Activated CD4-positive, alpha-beta T cell treated with anti-CD3 and anti-CD28 coated beads, Interleukin-2, amount 50 U/mL, for 16 hours (primary cell): ENCODE measurements at places on chromosomes 3 and 15.

DNA sequence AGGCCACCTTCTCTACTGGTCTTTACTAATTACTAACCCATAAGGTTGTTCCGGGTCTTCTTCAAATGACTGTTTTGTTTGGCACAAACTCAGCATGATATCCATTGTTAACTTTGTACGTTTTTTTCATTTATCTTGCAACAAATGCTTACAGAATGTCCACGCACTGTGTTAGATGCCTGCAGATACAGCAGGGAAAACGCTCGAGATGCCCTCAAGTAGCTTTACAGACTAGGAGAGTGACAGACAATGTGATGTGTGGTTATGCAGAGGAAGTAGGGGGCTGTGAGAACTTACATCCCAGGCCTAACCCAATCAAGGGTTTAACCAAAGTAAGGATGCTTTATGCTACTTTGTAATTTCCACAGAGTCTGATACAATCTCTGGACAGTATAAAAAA lies 949 bp upstream of the RFC4 start:
- peak; percentile 30 for DNase-seq

- no peak for DNase-seq
Measured at GRCh38 chr15:39594446-39595337, 13.8 kb downstream of the THBS1 start.

GRCh38 chr3:16463914-16464313 lies 49.6 kb downstream of the RFTN1 start:
- DNase-seq: no peak

DNA sequence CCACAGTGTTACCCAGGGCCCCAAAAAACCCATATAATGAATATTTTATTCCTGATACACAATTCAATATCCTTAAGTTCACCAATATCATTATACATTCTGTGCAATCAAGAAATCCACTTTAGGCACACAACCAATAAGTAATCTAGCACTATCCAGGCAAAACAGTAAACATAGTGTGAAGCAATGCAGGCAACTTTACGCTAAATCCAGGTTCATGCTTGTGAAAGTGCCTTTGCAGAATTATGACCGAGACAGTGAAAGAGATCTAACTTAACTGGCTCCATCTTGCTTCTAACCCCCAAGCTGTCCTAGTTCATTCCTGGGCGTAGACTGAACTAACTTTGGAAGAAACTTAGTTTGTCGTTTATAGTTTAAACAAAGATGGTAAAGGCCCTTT lies 34.2 kb upstream of the INO80 start:
- no peak for DNase-seq

DNA sequence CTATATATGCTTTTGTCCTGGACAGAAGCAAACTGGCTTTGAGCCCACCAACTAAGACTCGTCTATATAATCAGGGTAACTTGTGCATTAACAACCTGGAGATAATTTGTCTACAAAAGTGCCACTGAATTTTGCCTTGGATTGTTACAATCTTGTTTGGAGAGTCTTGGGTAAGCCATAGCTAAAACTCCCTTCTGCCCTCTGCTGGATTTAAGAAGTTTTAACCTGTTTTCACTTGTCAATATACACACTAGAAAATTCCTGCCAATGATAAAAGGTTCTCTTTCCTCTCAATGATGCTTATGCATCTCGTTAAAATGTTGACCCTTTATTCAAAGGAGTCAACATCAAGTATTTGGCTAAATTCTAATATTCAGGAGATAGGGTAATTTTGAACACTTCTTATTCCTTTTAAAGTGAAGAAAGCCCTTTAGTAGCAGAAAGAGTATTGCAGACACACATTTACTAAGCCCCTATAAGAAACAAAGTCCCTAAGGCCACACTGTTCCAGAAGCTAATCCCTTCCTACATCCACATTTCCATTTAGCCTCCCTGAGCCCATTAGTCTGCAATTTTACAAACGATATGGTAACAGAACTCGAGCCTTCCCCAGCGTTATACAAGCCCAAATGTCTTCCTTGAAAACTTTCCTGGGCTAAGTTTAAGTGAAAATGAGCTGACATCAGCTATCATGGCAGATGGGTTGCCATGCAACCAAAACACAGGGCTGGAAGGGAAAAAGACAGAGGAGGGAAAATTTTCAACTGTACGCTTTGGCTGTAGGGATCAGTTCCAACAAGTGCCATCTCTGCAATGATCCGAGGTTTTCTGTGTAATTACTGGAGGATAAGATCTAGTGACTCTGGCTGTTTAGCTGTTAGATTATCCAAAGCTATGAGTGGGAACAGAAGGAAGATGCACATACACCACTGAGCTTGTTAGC lies 75.9 kb upstream of the FGF12 start:
- no peak for DNase-seq

GRCh38 chr3:106294121-106294520 lies 425.3 kb upstream of the CBLB start:
- no peak for DNase-seq

GRCh38 chr3:152374262-152374990 lies 105.7 kb downstream of the MBNL1 start:
- no peak for DNase-seq

DNA sequence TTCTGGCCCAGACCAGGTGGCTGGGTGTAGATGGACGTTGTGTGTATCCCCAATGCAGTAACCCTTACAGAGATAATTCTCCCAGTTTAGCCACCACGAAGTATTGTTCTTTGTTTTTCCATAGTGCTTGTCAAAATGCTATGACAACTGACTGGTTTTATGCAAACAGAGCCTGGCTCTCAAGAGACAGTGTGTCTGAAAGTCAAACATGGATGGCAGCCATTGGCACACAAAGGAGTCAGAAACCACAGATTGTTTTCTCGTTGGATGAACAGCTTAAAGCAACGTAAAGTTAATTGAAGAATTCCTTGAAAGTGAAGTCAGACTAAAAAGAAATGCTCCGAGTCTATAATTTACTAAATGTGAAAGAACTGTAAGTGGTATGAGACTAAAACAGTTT lies 91.2 kb downstream of the FILIP1L start:
- no peak for DNase-seq

GRCh38 chr3:52724511-52724910 lies 18.6 kb downstream of the SPCS1 start:
- no peak for DNase-seq

- DNase-seq: no peak
Measured at GRCh38 chr3:29614954-29615353, 334.1 kb downstream of the RBMS3 start.

- DNase-seq: no peak
Measured at GRCh38 chr15:43218908-43219706, 1.7 kb downstream of the EPB42 start.

GRCh38 chr3:50926868-50927267 lies 252.1 kb downstream of the DOCK3 start:
- no peak for DNase-seq

DNA sequence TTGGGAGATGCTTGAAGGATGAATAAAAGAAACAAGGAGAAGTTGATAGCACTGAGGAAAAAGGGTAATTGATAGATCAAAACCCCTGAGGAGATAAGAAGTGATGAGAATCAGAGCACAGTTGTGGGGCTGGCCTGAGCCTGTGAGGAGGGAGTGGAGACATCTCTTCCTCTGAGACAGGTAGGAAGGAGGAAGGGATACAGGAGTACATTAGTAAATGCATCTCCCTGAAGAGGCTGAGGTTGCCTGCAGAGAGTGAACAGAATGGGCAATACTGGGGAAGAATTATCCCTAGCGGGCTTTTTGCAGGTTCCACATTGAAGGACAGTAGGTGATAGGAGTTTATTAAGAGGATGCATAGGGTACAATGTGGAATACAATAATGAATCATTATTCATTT lies 17.3 kb upstream of the SCAMP5 start:
- DNase-seq: no peak

GRCh38 chr3:170622369-170623159 lies 36.7 kb upstream of the SLC7A14 start:
- no peak for DNase-seq

DNA sequence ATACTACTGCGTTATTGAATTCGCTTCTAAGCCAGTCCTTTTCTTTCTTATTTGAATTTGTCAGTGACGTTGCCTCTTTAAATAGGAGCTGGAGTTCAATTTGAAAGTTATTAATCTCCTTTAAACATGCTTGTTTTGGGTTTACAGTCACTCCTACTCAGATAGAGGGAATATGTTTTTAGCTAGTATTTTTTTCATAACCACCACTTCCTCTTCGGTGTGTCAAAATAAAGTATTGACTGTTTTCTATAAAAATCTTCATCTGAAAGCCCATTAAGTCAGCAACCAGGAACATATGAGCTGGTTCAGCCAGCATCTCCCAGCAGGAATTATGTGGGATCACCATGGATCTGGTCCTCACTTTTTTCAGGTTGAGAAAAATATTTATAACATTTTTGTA lies 772.9 kb downstream of the DIPK2A start:
- no peak for DNase-seq

- DNase-seq: no peak
Measured at GRCh38 chr3:4476496-4476895, 9.4 kb upstream of the SUMF1 start.

DNA sequence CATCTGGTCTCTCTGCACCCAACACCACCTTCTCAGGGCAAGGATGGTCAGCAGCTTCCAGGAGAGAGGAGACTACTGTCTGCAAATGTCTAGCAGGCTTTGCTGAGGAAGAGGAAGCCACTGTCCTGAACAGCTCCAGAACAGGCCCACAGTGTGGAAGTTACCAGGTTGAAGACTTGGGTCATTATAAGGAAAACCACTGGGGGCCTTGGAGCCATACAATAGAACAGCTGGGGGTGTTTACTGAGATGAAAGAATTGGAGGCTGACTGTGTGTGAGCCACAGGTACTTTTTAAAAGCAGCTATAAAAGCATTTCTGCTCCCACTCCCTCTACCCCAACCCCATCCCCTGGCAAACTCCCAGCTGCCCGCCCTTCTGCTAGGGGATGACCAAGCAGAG lies 24.2 kb downstream of the SRGAP3 start:
- no peak for DNase-seq

DNA sequence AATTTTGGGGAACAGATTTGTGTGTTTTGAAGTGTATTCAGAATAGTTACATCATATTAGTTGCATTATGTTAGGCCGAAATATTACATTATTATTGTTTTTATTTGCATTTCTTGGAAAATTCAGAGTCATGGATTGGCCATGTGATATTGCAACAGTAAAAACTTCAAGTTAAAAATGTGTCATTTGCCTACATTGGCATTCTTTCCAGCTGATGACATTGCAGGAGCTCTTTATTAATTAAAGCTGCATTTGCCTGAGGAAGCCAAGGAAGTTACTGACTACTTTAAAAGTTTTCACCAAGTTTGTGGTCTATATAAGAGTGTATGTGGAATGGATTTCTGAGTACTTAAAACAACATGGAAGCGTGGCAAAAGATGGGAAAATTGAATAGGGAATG lies 726.4 kb upstream of the SGO1 start:
- no peak for DNase-seq

DNA sequence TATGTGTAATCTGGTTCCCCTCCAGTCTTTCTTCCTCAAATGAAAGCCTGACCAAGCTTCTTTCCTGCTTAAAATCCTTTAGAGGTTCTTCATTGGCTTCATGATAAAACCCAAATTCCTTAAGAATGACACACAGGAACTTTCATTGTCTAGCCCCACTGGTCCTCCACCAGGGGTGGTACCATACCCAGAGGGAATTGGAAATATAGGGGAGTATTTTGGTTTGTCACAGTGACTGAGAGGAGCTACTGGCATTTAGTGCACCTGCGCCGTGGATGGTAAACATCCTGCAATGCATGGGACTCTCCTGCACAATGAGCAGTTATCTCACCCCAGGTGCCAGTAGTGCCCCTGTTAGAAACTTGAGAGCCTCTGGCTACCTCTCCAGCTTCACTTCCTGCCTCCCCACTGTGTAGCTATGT lies 10.8 kb downstream of the ZWILCH start:
- no peak for DNase-seq

DNA sequence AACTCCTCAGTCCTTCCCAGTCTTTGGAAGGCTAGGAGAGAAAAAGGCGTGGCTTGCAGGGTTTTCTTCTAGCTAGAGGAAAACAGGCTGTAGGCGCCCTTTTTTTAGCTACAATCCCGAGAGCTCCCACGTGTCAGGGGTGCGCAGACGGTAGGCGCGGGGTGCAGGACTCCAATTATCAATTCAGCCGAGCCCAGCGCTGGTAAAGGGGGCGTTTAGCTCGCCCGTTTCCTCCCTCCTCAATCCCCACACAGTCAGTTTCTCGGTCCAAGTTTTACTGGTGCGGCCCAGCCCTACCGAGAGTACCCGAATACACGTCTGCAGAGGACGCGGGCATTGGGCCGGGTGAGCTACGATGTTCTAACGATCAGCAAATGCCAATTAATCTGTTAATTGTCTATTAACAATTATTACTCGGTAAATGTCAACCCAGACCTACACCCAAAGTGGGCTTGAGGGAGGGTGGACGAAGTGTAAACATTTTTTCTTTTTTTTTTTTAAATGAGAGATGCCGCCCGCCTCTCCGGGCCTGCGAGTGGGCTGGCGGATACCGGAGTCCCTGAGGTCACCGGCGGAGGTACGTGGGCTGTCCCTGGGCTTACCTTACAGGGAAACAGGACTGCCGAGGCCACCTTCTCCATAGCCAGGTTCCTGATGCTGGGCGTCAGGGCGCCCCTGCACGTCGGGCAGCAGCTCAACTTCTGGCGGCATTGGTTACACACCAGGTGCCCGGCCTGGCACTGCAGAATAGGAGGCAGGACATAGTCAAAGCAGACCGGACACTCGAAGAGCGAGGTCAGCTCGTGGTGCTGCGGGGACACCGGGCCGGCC lies 923 bp downstream of the SIAH2 start:
- DNase-seq: no peak

- no peak for DNase-seq
Measured at GRCh38 chr3:111159391-111159790, 87.8 kb downstream of the NECTIN3 start.

- no peak for DNase-seq
Measured at GRCh38 chr3:180383332-180384020, 218.5 kb upstream of the TTC14 start.

DNA sequence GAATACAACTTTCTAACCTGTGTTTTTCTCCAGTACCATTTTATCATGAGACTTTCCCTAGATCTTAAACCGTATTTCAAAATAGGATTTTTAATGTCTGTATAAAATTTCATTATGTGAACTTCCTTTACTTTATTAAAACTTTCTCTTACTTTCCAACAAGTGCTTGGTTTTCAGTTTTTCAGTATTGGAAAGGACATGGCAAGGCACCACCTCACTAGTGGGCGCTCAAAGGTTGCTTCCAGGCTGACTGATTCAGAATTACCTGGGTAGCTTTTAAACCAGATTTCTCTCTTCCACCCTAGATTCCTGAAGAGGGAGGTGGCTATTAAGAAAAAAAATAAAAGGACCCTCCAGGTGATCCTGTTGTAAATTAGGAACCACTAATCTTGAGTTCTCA lies 236.6 kb downstream of the SOX2 start:
- no peak for DNase-seq

DNA sequence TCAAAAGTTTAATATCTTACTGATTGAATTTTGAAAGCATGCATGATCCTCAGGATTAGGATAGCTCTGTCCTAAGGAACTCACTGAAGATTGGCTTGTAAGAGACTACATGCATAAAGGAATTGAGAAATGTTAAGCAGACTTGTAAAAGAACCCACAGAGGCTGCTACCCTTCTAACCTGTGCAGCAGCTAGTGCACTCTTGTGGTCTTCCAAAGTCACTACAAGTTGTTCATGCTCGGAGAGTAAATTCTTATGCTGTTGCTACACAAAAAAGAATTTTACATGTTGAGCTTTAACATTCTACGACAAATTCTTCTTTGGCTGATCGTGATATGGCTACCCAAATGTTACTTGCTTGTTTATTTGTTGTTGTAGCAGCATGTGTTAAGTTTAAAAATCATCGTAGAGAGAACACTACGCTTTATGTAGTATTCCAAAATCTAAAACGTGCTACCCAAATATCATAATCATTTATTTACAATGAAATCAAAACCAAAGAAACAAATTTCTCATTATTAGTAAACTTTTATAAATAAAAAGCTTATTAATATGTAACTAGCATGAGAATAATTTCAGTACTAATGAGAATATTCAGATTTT lies 55.0 kb downstream of the GOLIM4 start:
- peak; percentile 37 for DNase-seq
